ENCODE measurements at places on chromosomes 16 and 17.

DNA sequence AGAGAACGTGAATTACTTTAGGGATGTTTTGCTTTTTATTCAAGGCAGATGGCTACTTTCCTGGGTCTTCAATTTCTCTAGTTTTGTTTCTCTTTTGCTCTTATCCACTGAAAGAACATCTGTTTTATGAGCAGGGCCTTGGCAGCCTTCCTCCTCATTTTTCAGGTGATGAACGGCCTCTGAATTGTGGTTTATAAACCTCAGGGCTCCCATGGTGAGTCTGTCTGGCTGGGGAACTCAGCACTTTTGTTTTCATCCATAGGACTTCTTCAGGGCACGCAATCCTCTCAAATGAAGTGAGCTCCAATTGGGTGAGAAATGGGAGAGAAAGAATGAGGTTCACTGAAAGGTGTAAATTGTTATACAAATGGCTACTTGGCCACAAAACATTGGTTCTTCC is 186.4 kb upstream of the ERCC4 start:
- no peak for DNase-seq

DNA sequence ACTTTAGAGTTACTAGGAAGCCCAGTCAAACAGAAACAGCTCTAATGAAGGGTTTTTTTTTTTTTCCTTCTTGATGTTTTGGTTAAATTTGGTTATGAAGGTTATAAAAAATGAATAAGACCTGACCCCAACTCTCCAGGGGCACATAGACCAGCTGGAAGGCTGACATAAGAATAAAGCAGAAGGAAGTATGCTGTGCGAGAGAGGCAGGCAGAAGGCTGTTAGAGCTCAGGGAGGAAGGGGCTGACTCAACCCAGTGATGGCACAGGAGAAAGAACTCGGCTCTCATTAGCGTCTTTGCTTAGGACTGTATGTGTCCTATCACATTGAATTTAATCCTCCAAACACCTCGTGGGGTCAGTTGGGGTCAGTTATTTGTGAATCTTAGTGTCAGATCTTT is 474.6 kb downstream of the PMP22 start:
- DNase-seq: no peak

- DNase-seq: no peak
Observed at GRCh38 chr16:7382521-7382920, 49.9 kb downstream of the RBFOX1 start.

- no peak for DNase-seq
Observed at GRCh38 chr16:89407925-89408300, 82.4 kb downstream of the ANKRD11 start.

GRCh38 chr16:24049113-24049512 is 207.0 kb upstream of the CACNG3 start:
- no peak for DNase-seq

- DNase-seq: peak; percentile 67
Observed at GRCh38 chr16:31354394-31355291, at the start of gene ITGAX. Gene ITGAX (plus strand): TSS chr16:31355176. CDS start chr16:31355255, 79 bp downstream.

DNA sequence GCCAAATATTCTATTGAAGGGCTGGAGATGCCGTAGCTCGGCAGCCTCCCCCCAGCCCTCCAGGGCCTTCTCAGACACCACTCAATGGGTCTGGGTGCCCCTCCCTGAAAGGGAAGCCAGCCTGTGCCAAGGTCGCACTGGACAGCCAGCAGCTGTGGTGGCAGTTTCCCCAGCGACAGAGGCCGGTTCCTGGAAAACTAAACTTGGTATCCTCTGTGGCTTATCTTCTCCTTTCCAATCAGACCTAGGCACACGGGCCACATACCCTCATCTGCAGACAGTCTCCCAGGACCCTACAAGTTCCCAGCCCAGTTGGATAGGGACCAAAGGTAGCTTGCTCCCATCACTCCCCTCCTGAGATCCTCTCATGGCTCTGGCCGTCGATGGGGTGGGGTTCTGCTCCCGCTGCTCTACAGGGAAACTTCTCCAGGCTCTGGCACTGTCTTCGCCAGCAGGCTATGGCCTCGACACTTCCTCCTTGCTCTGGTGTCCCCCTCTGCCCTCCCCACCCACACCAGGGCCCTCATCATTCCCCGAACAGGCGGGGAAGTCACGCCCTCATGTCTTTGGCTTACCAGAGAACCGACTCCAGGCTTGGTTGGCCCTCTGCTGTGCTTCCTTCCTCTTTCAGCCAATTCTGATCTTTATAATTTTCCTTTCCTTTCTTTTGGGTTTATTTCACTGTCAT is 18.3 kb upstream of the IL21R start:
- no peak for DNase-seq

DNA sequence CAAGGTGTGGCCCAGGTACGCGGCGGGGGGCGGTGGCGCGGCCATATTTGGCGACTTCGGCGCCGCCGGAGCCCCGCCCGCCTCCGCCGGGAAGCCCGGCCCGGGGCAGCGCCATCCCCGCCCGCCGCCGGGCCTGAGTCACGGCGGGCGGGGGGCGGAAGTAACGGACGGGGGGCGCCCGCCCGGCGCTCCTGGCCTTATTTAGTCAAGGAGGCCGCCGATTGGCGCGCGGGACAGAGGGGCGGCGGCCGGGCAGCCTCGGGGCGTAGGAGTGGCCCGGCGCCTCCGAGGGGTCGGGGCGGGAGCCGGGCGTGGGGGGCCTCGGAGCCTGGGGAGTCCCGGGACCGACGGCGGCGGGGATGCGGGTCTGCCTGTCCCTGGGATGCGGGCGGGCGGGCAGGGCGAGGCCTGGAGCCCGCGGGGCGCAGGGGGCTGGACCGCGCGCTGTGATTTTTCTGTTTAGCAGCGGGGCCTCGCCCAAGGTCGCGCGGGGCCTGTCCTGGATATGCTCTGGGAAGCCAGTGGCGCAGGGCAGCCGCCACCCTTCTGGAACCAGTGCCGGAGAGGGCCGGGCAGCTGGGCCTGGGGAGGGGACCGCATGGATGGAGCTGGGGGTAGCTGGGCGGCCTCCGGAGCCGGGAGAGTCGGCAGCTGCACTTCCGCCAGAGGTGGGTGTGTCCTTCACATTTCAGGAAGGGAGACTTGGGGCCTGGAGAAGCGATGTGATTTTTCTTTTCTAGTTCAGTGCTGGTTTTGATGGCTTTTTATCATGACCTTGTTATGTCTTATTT is 2.3 kb upstream of the ACTG1 start:
- DNase-seq: no peak

GRCh38 chr16:87050142-87050541 is 267.1 kb downstream of the C16orf95 start:
- DNase-seq: no peak

DNA sequence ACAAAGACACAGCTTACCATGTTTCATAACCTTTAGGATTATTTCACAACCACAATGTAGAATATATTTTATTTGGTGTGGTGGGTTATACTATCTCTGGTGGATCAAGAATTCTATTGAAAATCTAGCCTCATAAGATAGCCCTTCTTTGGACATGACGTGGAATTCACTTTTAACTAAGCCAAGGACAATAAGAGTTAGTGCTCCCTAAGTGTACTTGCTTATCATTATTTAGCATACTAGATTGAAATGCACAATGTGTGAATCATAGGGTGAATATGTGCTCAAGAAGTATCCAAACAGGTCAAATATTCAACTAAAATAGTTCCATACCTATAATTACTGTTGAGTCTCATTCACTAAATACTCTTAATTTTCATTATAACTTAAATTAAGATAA is 1179.5 kb upstream of the GOT2 start:
- no peak for DNase-seq

DNA sequence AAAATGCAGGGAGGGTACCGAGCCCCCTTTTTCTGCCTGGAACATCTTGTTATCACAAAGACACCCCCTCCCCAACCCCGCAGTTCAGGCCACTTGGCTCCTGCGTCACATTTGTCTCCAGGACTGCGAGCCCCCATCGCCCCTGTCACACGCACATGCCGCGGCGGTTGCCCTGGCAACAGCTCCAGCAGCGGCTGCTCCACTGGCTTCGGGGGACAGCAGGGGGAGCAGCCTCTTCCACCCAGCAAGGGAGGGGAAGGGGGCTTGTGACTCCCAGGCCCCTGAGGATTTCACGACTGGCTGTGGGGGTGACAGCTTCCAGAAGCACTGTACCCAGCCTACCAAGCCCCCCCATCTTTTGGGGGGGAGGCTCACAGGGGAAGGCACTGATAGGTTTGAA is 2.6 kb downstream of the BAIAP3 start:
- DNase-seq: no peak

- no peak for DNase-seq
Observed at GRCh38 chr17:56690441-56691291, 97.2 kb downstream of the NOG start.

DNA sequence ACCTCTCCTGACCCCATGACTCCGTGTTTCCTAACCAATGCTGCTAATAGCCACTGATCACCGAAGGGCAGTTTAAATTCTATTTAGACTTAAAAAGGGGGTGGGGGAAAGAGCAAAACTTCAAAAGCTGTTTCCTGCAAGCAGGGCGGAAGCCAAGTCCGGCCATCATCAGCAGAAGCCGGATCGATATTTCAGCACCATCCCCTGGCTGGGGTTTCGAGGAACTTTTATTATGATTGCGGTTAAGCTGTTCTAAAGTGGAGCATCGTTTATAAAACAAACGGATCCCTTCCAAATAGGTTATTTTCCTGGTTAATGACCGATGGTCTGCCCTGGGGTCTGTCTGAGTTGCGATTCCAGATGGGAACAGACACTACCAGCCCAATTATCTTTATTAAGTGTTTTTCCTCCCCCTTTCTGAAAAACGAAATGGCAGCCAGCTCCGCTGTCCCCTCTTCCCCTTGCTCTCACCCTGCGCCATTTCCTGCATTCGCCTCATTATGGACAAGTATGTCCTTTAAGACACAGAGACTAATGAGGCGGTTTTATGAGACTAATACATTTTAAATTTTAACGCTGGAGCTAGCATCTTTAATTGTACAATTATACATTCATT is 76.1 kb upstream of the IRX3 start:
- no peak for DNase-seq

DNA sequence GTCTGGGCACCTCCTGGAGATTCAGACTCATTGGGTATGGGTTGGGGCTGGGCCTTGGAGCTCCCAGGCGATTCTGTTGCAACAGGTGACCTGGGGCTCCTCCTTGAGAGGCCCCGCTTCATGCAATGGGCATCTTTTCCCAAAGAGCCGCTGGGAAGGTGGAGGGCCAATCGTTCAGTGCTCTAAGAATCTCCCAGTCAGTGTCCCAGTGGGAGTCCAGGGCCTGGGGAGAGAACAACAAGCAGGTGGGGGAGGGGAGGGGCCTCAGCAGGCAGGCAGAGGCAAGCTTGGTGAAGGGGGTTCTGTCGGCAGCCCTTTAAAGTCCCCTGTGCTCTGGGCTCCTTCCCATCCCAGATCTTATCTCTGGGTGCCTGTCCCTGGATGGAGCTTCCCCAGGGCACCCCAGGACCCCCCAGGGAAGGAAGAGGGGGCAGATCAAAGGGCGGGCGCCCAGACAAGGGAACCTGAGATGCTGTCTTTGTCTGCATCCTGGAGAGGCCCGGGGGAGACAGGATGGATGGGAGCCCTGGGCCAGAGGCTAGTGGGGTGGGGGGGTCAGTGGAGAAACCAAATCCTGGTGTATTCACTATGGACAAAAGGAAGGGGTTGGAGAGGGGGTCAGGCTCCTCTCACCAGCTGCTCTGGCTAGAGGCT is 30.5 kb upstream of the NXPH3 start:
- DNase-seq: no peak

DNA sequence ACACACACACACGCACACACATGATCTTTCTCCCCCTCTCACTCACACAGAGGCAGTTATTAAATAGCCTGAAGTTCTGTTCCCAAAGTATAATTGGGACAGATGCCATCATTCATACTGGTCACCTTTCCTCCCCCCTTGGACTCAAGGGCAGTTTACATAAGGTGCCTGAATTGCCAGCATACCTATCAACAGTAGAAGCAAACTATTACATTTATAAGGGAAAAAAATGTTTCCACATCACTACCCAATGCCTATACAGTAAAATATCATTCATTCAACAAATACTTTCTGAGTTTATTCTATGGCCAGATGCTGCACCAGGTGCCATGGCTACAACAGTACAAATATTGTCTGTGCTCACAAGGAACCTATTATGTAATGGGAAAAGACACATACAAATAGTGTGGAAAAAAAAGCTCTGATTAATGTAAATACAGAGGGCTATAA is 6.3 kb downstream of the CNTD1 start:
- DNase-seq: no peak

DNA sequence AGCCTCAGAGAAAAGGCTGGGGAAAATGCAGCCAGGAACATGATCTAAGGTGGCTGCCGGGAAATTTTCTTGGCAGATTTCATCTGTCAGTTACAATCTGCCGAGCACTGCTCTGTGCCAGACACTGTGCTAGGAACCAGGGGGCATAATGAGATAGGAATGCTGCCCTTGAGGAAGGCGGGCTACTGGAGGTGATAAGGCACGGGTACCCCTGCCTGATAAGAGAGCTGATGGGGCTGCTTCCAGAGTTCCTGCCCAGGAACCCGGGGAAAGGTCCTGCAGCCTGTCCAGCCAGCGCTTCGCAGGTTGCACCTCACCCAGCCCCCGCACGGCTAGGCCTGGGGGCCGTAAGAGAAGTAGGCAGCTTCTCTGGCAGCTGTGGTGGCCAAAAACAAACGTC is 3.1 kb downstream of the SCNN1G start:
- no peak for DNase-seq

DNA sequence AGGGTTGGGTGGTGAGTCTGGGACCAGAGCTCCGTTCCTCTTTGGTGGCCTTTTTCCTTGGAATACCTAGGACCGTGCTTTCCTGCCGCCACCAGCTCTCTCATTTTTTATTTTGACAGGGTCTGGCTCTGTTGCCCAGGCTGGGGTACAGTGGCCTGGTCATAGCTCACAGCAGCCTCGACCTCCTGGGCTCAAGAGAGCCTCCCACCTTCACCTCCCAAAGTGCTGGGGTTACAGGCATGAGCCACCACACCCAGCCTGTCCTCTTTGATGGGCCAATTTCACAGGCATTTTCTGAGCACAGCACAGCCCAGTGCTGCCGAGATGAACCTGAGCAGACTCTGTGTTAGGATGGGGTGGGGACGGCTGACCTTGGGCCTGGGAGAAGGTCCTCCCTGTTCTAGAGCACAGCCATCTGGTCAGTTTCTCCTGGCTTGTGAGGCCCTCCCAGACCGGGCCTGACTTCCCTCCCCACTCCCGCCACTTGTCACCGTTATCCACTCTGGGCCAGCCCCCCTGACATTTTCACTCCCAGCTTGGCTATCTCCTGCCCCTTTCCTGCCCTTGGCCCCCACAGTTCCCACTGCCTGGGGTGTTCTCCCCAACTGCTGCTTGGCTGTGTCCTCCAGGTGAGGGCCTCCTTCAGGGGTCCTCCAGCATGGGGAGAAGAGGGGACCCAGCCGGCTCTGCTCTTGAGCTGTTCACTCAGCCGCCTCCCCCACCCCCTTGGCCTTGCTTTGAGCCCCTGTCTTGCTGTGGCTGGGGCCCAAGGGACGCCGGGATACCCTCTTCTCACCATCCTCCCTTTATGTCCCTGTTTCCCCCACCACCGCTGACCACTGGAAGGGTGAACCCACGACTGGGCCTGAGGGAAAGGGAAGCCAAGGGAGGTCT is 5.0 kb downstream of the ADCY7 start:
- DNase-seq: no peak

All from GM12864 (cell line).